ENCODE measurements at places on chromosomes 6 and 20.

GRCh38 chr20:44586289-44586911 is 4.0 kb downstream of the PKIG start:
- no peak for DNase-seq

- DNase-seq, result no peak
These were observed 1.2 kb downstream of the NCOA5 start for GRCh38 chr20:46088409-46089166.

GRCh38 chr6:96792561-96793190 is 44.6 kb downstream of the GPR63 start:
- no peak for DNase-seq

GRCh38 chr6:87669051-87669450 is 33.0 kb downstream of the AKIRIN2 start:
- DNase-seq, result no peak

GRCh38 chr6:105859457-105859856 is 226.7 kb upstream of the PRDM1 start:
- no peak for DNase-seq

DNA sequence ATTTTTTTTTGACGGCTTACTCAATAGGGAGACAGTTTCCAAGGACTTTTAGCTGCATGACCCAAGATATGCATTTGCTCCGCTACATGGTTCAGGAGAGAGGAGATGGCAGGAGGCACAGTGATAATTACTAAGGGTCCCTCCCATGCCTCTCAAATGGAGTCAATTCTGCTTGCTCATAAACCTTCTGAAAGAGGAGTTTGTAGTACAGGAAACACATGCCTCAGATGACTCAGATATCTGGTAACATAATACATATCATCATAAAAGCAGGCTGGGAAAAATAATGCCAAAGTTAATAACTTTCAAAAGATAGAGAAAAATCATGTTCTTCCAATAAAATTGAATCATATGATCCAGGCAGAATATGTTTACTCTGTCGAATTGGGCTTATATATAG is 97.6 kb upstream of the DEFB112 start:
- no peak for DNase-seq

- no peak for DNase-seq
These were observed 19.8 kb downstream of the TRDN start for GRCh38 chr6:123616942-123617341.

DNA sequence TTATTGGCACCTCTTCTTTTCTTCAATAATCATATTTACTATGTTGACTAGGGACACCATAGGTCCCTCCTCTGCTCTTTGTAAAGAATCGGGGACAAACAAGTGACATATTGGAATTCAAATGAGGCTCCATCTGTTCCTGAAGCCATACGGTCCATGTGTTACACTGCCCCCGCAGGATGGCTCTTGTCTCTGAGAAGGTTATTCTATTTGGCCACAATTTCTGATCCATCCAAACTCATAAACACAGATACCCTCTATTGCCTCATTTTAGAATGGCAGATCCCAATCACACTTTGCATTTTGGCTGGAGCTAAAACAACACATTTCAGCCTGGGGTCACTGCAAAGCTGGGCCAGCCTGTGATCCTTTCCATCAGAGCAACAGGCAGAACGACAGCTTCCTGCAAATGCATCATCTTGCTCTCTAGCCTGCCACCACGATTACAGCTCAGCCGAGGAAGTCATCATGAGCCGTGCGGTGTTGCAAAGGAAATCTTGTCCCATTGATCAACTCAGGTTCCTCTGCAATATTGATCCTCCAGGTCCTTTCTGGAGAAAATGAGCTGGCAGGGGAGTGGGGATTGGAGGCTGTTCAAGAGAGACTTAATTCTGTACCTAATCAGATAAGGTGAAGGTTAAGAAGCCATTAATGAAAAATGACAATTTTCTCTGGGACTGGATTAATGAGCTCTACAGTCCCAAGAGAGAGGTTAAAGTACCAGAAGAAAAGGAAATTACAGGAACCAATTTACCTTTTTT is 73.1 kb downstream of the AGPAT4 start:
- no peak for DNase-seq

DNA sequence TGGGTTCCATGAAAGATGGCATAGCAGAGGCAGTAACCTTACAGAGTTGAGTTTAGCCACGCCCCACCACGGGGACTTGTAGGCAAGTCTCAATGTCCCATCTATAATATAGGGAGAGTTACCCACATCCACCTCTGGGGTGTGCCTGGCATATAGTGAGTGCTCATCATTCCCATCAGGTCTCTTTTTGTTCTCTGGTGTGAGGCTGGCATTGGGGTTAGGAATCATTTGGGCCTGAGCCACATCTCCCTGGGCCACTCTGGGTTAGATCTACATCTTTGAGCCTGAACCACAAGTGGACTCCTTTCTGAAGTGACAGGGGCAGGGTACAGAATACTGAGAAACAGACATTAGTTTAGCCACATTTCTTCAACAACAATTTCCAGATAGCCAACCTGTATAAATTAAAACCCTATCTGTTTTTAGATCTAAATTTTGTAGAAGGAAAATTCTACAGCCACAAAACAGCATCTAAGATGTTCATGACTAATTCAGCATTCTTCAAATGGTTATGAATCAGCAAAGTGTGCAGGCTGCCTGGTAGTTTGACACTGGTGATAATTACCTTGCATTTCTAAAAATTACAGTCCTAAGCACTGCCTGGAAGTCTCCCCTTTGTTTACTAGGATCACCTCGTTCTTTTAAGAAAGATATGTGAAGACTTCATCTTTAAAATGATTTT is 20.1 kb downstream of the RNF24 start:
- no peak for DNase-seq

- DNase-seq, result no peak
These were observed 114.1 kb upstream of the SGK1 start for GRCh38 chr6:134432036-134432435.

GRCh38 chr6:136137739-136138402 is 112.2 kb downstream of the MTFR2 start:
- DNase-seq, result no peak

- no peak for DNase-seq
These were observed 18.9 kb downstream of the RFX6 start for GRCh38 chr6:116895935-116896334.

GRCh38 chr6:90294614-90294988 is 2.0 kb downstream of the BACH2 start:
- no peak for DNase-seq

DNA sequence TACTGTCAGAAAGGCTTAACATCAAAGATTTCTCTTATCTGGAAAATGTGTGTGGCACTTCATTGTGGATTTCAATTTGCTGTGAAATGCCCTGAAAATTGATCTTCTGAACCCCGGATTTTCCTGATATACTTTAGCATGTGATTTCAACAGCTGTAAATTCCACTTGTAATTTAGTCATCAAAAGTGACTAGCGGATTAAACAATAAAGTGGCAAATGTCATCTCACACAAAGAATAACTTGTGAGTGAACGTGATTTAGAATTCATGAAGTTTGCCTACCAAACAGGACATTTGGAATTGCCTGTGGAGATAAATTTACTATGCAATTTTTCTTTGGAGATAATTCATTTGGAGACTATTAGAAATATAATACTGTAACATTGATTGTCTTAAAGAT is 601.6 kb downstream of the COL12A1 start:
- DNase-seq, result no peak

GRCh38 chr20:14716351-14716801 is 379.0 kb upstream of the FLRT3 start:
- no peak for DNase-seq

- no peak for DNase-seq
These were observed 22.3 kb downstream of the FOXA2 start for GRCh38 chr20:22561965-22562577.

DNA sequence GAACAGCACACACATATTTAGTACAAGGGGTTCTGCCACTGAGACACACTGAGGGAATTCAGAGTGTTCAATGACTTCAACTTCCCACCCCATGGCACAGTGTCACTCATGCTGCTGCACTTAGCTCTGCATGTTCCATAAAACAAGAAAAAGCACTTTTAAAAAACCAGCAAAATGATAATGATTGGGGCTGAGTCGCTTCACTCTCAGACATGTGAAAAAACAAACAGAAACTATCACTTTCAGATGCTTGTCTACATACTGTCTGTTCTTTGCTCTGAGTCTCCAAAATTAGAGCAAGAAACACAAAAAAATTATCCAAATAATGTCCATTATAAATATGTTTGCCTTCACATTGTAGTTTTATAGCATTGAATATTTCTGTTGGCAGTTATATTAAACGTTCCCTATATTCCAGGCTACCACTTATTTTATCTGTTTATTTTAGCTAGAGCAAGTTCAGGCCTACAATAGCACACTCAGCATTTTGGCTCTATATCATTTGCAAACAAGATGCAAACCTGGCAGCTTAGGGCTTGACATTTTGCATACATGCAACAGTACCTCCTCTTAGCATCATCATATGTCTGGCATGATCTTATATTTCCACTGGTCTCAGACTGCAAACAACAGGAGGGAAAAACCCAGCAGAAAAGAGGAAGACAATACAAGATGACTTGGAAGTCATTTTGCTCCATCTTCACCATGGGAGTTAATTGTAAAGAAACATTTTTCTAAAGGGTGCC is 398.8 kb downstream of the HACE1 start:
- no peak for DNase-seq

- no peak for DNase-seq
These were observed 131.8 kb upstream of the MTHFD1L start for GRCh38 chr6:150733726-150734125.

- DNase-seq, result no peak
These were observed 171.4 kb downstream of the COL9A1 start for GRCh38 chr6:70131528-70131927.

DNA sequence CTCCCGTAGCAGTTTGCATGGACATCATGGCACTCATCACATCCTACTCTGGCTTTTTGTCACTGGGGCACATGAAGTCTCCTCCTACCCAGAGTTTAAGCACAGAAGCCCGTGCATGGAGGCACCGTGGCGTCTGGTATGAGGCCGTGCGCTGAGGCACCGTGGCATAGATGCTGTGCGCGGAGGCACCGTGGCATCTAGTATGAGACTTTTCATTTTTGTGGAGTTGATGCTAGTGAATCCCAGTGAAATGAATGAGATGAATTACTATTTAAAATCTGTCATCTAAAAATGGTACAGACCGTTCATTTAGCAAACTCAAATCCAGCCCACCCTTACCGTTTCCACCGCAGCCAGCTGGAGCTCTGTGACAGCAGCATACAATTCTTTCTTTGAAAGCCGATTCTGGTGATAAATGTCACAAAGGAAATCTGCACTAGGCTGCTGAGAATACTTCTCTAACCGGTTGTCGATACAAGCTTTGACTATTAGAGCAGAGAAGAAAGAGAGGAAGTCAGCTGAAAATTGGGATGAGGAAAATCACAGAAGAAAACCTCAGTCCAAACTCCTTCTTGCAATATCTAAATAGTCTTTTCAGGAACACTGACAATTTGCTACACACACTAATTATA is 11.3 kb downstream of the CYP24A1 start:
- DNase-seq, result no peak

GRCh38 chr6:7183707-7184106 is 75.9 kb downstream of the RREB1 start:
- no peak for DNase-seq

- DNase-seq, result no peak
These were observed 35.3 kb downstream of the CD2AP start for GRCh38 chr6:47512872-47513271.

GRCh38 chr20:58593880-58594638 is 57.0 kb upstream of the STX16 start:
- DNase-seq, result no peak

DNA sequence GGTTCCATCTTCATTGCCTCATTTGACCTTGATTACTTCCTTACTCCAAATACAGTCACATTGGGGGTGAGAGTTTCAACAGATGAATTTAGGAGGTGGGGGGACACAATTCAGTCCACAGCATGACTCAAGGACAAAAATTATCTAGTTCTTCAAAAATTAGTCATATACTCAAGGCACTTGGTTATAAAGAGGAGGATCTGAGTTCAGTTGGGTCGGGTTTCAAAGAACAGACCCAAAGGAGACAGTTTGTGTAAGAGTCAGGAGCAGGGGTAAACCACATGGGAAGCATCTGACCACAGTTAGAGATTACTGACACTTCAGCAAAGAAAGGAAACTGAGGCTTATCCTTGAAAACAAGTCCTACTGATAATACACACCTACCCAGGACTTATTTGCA is 138.0 kb downstream of the TBC1D7 start:
- no peak for DNase-seq

- DNase-seq, result no peak
These were observed 12.5 kb upstream of the BCKDHB start for GRCh38 chr6:80094017-80094416.

DNA sequence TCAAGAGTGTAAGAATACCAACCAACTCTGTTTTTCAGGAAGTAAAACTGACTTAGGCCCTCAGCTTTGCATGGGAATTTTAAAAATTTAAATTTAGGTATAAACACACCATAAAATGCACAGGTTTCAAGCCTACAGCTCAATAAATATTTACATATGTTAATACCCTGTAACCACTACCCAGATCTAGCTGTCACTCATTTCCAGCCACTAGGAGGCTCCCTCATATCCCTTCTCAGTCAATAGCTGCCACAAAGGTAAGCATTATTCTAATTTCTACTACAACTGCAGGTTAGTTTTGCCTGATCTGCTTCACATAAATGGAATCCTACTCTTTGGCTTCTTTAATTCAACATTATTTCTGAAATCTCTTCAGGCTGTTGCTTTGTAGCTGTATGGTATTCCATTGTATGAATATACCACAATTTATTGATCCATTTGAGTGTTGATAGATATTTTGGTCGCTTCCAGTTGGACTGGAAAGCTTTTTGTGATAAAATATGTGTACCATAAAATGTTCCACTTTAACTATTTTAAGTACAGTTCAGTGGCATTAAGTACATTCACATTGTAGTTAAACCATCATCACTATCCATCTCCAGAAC is 32.5 kb upstream of the MEI4 start:
- DNase-seq, result no peak

GRCh38 chr20:56765172-56766073 is 136.3 kb downstream of the TFAP2C start:
- DNase-seq, result no peak

GRCh38 chr6:68233623-68234022 is 401.5 kb upstream of the ADGRB3 start:
- no peak for DNase-seq

DNA sequence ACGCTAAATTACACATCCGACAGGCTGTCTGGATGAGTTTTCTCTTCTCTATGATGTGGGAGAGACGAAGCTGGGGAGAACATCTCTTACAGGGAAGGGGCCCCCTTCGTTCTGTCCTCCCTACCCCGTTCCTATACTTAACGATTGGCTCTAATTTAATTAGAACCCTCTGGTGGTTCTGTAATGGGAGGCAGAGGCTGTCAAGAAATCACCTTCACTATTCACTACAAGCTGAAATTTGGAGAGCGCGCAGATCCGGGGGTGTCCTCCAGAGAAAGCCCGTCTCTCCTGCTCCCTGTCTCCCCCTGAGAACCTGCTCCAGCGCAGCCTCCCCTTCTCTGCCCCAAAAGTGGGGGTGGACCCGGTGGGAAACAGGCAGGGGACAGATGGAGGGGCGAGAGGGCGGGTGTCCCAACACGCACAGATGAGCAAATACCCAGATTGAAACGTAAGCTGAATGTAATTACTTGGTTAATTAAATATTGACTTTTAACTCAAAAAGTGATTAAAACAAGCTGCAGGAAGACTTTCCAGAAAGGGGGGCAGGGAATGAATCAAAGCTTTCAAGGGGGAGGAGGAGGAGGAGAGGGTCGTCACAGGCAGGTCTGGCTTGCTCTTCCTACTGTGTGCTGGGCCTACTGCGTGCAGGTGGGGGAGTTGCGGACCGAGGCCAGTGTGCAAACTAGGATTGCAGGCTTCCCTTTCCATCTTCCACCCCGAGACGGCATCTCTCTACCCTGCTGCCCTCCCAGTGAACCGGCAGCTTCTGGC is 1.3 kb downstream of the SULF2 start:
- DNase-seq, result no peak
